ENCODE measurements at places on chromosomes 11 and 22.
A peak's percentile ranks its signal among the peaks of the same experiment; 100 is the strongest.

- peak; percentile 96 for DNase-seq
Measured at GRCh38 chr22:21816787-21817496, 50.5 kb downstream of the MAPK1 start.

GRCh38 chr11:36534276-36534840 lies 24.3 kb upstream of the TRAF6 start:
- no peak for DNase-seq

DNA sequence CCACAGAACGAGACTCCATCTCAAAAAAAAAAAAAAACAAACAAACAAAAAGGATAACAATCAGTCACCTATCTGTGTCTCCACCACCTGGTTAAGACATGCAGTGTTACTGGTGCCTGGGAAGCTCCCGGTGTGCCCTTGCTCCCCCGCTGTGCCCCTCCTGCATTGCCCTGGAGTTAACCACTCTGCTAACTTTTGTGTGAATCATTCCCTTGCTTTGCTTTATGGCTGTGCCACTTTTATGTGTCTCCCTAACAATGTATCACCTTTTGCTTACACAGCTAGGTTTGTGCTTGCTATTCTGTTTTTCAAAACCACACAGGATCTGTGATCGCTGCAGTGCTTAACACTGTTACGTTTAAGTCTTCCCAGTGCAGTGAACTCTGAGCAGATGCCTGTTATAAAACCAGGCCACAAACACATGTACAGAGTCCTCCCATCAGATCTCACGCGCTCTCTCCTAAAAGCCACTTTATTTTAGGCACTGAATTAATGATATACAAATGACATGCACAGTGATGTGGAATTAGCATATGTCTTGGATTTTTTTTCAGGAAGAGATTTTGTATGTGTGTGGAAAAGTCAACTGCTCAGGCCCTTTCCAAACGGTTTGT lies 69.9 kb downstream of the BUD13 start:
- DNase-seq: peak; percentile 64

- no peak for DNase-seq
Measured at GRCh38 chr11:120524536-120525085, 13.1 kb downstream of the GRIK4 start.

DNA sequence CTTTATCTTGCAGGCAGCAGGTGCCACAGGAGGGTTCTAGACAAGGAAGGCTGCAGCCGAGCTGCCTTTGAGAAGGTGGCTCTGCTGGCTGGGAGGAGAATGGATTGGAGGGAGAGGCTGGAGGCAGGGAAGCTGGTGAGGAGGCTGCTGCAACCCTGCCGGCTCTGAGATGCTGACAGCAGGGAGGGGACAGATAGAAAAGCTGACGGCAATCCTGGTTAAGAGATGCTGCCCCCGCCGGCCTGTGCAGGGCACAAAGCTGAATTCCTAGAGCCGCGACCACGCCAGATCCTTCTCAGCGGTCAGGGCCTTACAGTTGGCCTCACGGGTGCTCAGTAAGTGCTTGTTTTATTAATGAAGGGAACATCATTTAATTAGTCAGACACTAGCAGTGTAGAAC lies 105.4 kb downstream of the CACNA1I start:
- no peak for DNase-seq

DNA sequence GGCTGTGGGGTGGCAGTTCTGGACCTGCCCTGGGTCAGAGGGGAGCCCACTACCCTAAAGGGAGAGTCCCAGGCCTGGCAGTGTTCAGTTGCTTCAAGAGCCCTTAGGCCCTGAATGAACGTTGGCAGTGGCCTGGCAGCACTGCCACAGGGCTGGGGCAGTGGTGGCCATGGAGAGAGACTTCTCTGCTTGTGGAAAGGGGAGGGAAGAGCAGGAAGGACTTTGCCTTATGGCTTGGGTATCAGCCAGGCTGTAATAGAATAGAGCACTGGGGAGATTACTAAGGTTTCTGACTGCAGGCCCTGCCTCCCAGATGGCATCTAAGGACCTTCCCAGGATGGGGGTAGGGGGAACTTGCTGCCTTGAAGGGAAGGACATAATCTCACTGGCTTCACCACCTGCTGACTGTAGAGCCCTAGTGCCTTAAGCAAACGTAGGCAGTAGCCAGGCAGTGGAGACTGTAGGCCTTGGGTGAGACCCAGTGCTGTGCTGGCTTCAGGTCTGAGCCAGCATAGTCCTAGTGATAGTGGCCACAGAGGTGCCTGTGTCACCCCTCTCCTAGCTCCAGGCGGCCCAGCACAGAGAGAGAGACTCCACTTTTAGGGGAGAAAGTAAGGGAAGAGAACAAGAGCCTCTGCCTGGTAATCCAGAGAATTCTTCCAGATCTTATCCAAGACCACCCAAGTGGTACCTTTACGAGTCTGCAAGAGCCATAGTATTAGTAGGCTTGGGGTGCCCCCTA lies 27.6 kb downstream of the PLA2G6 start:
- peak; percentile 16 for DNase-seq

DNA sequence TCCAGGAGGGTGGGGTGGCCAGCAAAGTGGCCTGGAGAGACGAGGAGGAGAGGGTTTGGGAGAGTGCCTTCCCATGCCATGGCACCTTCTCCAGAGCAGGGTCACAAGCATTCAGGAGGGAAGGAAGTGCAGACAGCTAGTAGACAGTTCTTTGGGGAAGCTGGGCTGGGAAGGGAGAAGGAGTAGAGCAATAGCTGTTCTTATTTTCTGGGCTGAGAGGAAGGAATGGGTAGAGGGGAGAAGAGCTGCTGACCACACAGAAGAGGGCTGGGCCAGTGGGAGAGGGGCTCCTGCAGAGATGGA lies 14.8 kb upstream of the PICK1 start:
- DNase-seq: no peak

- no peak for DNase-seq
Measured at GRCh38 chr11:120240866-120241265, 926 bp downstream of the POU2F3 start.

DNA sequence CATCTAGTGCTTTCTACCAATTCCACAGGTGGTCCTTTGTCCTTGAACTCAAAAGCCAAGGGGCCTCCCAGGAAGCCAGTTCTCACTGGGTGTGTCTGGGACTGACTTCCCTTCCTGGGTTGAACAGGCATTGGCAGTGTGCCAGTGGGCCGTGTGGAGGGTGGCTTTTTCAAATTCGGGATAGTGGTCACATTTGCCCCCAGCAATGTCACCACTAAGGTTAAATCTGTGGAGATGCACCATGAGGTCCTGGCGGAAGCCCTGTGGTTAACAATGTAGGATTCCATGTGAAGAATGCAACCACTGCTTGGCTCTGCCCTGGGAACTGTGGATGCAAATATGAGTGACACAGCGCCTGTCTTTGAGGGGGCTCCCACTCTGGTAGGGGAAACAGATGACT lies 53.2 kb upstream of the MTNR1B start:
- DNase-seq: no peak

GRCh38 chr11:86245369-86246292 lies 1.1 kb downstream of the EED start:
- DNase-seq: no peak

GRCh38 chr22:46150655-46151477 lies 540 bp downstream of the PPARA start:
- DNase-seq: no peak

DNA sequence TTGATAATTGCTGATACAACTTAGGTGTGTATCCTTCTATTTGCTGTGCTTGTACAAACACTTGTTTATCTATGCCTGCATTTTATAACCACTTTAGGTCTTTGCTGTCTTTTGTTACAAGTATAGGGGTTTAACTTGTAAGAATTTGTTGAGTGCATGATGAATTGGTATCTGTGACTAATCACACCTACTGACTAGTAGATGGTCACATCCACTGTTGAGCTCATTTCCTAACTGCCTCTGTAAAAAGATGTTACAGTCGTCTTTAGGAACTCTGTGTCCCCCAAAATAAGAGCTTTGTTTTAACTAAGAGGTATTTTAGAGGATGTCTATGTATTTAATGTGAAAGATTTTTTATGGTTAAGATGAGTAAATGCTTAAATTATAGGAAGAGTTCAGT lies 60.5 kb downstream of the HIPK3 start:
- DNase-seq: peak; percentile 50

DNA sequence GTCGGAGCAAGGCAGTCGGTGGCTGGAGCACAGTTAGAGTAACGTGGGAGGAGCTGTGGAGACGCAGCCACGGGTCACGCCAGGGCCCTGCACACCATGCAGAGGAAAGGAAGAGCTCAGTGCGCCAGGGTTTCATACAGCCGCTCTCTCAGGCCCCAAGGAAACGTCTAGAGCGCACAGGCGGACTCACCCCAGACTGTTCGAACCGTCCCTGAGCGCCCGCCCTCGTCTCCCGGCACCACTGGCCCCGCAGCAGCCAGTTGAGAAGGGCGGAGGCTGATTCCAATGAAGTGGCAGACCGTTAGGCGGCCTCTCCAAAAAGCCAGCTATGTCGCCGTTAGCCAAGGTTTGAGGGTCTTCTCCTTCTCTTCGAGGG lies 483 bp upstream of the HYLS1 start:
- DNase-seq: peak; percentile 25

GRCh38 chr11:130729678-130730300 lies 186.5 kb downstream of the SNX19 start:
- no peak for DNase-seq

DNA sequence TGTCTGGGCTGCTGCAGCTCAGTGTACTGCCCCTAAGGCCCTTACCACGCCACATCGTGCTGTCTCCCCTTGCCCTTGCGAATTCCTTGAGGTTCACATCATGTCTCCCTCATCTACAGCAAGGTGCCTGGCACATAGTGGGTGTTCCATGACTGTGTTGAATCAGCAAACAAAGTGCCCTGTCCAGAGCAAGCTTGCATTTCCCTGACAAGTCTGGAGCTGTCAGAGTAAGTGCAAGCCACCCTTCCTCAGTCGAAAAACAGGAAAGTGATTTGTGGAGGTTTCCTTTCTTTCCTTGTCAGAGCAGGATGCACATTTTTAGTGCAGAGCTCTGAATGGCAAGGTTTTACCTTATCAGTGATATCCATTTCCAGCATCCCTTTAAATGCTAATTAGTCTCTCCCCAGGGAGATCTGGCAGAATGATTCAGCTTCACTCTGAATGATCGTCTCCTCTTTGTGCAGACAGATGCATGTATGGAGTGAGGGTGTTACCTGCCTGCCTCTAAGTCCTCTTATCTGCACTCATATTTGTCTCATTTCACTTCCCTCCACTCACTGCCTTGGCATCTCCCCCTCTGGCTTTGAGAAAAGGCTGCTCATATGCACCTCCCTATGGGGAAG lies 331.2 kb downstream of the TMEM135 start:
- DNase-seq: no peak

DNA sequence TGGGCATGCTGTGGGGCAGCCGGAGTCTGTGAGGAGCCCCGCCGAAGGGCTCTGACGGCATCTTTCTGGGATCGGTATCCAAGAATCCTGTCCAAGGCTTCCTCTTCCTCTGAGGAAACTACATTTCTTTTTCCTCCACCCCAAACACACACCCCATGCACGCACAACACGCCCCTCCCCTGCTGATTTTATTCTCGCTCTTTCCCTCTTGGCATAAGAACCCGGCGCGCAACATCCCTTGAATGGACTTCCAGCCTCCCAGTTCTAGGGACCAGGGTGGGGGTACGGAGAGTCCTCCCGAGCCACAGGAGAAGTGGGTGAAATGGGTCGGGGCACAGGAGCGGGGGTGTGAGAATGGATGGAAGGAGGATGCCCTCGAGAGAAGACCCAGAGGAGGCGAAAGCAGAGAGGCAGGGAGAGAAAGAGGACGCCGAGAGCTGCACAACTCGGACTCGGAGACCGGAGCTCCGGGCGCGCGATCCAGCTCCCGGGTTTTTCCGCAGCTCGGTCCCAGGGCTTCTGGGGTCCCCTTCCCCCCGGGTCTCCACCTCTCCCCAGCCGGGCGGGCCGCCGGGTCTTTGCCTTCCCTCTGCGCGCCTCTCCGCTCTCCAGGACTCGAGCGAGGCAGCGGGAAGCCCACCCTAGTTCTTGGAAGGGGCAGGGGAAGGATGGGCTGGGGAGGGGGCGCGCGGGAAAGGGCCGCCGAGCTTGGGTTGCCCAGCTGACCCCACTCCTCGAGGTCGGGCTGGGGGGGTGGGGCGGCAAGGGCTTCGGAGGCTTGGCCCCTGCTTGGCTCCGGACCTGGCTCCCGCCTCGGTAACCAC lies 1.5 kb upstream of the LARGE1 start:
- DNase-seq: peak; percentile 29

DNA sequence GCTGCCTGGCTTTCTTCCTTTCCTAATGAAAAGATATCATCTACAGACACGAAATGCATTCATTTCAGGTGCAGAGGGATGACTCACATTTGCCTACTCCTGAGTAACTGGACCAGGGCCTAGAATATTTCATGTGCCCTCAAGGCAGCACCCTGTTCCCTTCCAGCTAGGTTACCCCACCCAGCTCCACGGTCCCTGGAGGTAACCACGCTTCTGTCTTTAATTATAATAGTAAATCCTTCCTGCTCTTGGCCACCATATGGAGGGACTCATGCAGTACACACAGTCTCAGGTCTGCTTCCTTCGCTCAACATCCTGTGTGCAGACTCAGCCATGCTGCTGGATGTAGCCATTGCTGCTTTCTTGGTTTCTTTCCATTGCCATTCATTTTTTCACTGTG lies 22.3 kb downstream of the DHCR7 start:
- peak; percentile 65 for DNase-seq

DNA sequence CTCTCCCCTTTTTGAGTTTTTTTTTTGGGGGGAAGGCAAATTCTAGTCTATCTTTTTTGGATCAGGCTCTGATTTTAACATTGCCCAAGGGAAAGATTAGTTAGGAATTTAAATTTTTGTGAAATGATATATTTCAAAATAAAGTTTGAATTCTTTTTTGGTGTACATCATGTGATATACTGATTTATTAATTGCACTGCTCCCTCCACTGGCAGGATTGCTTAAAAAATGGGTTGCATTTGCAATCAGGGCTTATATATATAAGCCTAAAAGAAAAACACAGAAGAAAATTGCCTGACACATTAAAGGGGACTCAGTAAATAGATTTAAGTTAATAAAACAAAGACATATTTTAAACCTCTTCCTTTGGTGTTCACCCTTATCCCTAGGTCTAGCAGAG lies 1.2 kb downstream of the DYNC2H1 start:
- DNase-seq: peak; percentile 24

- DNase-seq: no peak
Measured at GRCh38 chr11:45652781-45653180, 12.6 kb downstream of the CHST1 start.

- DNase-seq: no peak
Measured at GRCh38 chr11:14773755-14774154, 118.3 kb downstream of the CYP2R1 start.

GRCh38 chr11:75439026-75439425 lies 6.0 kb upstream of the KLHL35 start:
- DNase-seq: no peak

- no peak for DNase-seq
Measured at GRCh38 chr11:77828926-77829325, 8.0 kb downstream of the AAMDC start.

- DNase-seq: peak; percentile 80
Measured at GRCh38 chr22:28896611-28897010, 13.2 kb downstream of the ZNRF3 start.
